ENCODE measurements at places on chromosomes 12 and 14.

DNA sequence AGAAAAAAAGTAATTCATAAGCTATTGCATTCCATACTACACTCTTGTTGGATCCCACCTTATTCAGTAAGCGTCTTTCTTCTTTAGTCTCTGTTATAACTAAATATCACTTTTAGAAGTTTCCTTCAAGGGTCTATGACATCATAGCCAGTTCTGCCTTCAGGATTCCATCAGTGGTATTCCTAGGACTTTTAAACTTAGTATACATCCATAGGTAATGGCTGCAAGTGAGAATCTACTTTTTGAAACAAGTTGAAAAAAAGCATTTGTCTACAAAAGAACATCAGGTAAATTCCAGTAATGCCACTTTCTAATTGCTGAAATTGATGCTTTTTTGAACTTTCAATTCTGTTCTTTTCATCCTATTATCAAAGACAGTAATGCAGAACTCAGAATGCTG lies at the start of gene FSCB:
Gene FSCB (minus strand): TSS at position 101 of the 400 bp plus-strand sequence. CDS start 296 bp downstream, outside the sequence.
- DNase-seq = no peak

DNA sequence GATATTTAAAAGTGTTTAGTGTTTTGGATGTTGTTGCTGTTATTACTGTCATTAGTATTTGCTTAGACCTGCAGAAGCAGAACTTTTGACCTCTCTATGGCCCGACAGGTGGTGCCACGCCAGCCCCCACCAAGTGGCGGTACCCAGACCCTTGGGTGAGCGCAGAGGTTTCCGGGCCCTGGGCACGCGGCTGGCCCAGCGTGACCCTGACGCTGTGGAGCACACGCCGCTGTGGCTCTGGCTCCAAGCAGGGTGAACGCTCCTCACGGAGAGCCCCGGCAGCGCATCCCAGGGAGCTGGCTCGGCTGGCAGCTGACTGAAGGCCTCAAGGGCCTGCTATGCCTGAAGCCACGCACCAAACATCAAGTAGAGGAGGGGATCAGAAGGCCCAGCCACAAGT lies 22.6 kb downstream of the SLC25A47 start:
- DNase-seq = no peak

DNA sequence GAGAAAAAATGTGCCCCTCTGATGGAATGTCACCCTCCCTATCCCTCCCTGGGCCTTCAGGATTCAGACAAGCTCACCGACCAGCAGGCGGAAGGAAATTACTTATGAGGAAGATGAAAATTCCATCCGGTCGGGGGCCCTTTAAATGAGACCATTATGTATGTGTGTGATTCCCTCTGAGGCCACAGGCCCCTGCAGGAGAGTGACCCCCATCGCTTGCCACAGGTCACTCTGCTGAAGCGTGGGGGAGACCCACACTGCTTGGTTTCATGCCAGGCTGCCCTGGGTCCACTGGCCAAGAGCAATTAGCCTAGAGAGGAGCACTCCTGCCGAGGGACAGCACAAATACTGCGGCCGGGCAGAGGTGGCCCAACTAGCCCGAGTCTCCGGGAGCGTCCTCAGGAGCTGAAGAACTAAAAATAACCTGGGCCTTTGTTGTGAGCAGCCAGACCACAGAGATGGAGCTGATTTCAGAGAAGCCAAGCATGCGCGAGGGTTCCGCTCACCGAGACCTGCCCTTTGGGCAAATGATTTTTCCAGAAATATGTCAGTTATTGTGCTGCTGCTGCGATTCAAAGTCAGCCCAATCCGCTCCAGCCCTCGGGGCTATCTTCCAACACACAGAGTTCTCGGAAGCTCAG lies 276.4 kb downstream of the DPF3 start:
- DNase-seq = no peak

DNA sequence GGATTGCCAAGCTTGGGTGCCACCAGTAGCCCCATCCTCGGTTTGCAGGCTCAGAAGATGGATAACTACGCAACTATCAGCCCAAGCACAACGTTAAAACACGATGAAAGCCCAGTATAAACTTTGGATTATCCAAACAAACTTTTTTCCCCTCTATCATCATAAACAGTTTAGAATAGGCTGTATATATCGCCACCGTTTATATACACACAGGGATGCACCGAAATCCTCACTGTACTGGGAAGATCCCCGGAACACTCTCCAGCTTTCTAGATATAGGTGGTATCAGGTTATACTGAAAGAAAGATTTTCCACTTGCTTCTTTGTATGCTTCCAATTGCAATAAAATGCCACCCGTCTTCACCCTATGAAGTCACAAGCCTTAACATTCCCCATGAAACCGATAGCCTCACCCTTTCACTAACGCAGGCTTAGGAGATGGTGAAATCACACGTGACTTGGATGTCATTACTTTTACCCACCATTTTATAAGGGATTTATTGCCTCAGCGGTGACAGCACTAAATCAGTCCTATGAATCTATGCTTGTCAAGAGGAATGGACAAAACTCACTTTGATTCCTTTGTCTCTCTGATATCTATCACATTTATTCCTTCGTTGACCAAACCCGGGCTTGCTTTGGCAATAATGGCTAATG lies 207.6 kb upstream of the FOXN3 start:
- DNase-seq = no peak

Measured in cortex of kidney (tissue), 1 donor.